IMR-90 (cell line): ENCODE measurements at places on chromosomes 11 and 22. TPM values are rescaled to one million over a fixed set of nuclear protein-coding genes. Genes with fewer than 3 reads are reported as not detected.

The C11orf86 gene
- not detected in 2 replicates for total RNA-seq

The TEX12 gene
- total RNA-seq: not detected in 2 replicates

DNA sequence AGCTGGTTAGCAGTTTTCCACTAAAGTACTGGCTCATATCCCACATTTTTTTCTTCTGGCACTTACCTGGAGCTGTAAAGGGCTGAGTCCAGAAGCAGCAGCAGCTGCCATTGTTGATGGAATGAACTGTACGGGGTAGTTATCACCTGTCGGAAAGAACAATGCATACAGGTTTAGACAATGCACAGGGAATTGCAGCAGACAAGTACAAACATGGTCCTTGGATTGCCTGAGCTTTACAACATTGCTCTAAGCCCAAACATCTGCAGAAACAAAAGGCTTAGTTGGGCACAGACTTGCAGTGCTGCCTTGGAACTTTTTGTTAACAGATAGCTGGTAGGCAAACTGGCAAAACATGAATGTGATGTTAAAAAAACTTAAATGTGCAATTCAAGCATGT is 258.8 kb downstream of the SOX6 start:
- no peak for DNase-seq
- no peak overlapping the region for H3K27ac ChIP-seq
- no peaks in the 10 kb centered on the region for H3K27me3 ChIP-seq
- H3K4me1 ChIP-seq: peaks cover 7% of the 10 kb centered on the region
- H3K4me3 ChIP-seq: no peak overlapping the region

- H3K27ac ChIP-seq: no peak overlapping the region
- peaks cover 84% of the 10 kb centered on the region for H3K27me3 ChIP-seq
- H3K36me3 ChIP-seq: no peaks in the 10 kb centered on the region
- H3K4me3 ChIP-seq: no peak overlapping the region
- H3K4me1 ChIP-seq: no peaks in the 10 kb centered on the region; the same call in 1 of the 2 replicates
Measured at GRCh38 chr11:118157186-118157895, 4.7 kb upstream of the SCN4B start.

DNA sequence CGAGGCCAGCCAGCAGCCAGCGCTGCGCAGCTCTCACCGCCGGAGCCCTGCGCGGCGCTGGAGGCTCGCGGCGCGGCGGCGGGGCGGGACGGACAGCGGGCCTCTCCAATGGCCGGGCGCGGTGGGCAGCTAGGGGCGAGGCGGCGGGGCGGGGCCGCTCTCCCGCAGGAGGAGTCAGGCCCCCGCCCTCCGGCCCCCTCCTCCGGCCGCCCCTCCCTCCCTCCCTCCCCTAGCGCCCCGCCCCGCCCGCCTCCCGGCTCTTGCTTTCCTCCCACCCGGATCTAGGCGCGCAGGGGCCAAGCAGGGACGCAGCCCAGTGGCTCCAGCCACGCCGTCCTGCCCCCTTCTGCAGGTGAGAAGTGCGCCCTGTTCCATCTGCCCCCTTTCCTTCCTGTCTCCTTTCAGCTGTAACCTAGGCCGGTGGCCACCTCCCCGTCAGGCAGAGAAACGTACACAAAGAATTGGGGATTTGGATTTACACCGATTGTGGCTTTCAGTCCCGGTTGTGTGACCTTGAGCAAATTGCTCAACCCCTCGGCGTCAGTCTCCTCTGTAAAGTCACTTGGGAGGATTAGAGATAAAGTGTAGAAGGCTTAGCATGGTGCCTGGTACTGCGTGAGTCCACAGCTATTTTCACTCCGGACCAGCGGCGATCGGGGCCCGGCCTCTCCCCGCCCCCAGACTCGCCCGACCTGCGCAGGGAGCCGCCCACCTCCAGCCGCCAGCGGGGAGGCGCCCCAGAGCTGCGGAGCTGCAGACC is at the start of gene FZD4:
Gene FZD4 (minus strand): TSS at position 35 of the 760 bp plus-strand sequence. CDS start 310 bp downstream, outside the sequence.
- H3K27me3 ChIP-seq: peaks cover 9% of the 10 kb centered on the region; the same call in 1 of the 2 replicates
- peak within 1 kb of the TSS; percentile 62 for H3K27ac ChIP-seq
- H3K4me1 ChIP-seq: peaks cover 12% of the 10 kb centered on the region
- H3K4me3 ChIP-seq: peak within 1 kb of the TSS; percentile 90
- DNase-seq: peak; percentile 78
- H3K36me3 ChIP-seq: peaks cover 7% of the 10 kb centered on the region; the same call in 1 of the 2 replicates
